ENCODE measurements at places on chromosomes 16 and 17.

- no peak for DNase-seq
These were observed 763 bp upstream of the SOX9 start for GRCh38 chr17:72119873-72120641.

- no peak for DNase-seq
These were observed 7.7 kb upstream of the PECAM1 start for GRCh38 chr17:64398320-64398719.

DNA sequence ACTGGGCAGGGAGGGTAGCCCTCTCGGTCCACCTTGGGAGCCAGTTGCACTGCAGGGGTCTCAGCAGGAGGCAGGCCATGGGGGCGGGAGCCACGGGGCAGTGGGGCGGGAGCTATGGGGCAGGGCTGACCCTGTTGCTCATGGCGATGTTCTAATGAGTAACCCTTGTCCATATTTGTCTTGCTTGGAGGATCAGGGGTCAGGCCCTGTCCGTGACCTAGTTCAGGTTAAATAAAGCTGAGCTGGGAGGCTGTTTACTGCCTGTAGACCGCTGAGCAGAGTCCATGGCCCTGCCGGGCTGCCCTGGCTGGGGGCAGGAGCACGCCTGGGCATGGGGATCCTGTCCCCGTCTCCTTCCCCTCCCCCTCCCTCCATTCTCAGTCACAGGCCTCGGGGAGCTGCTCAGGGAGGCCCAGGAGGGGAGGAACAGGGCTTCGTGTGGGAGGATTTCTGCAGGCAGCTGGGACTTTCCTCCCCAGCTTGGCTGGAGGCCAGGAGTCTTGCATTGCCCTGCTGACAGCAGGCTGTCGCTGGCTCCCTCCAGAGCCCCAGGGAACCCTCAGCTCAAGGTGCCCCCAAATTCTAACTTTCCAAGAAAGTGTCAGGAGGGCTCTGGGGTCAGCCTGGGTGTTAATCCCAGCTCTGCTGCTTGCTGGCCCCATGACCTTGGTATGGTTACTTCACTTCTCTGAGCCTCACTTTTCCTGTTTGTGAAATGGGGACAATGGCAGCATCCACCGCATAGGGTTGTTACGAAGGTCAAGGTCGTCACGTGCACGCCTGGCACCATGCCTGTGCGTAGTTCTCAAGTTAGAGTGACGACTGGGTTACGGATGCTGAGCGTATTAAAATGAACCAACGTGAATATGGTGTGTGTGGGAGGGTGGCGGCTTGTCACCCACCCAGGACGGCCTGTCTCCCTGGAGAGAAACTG, 6.1 kb upstream of the SERPINF2 start:
- no peak for DNase-seq

GRCh38 chr16:75485230-75486013, 9.8 kb downstream of the CHST6 start:
- DNase-seq = no peak

DNA sequence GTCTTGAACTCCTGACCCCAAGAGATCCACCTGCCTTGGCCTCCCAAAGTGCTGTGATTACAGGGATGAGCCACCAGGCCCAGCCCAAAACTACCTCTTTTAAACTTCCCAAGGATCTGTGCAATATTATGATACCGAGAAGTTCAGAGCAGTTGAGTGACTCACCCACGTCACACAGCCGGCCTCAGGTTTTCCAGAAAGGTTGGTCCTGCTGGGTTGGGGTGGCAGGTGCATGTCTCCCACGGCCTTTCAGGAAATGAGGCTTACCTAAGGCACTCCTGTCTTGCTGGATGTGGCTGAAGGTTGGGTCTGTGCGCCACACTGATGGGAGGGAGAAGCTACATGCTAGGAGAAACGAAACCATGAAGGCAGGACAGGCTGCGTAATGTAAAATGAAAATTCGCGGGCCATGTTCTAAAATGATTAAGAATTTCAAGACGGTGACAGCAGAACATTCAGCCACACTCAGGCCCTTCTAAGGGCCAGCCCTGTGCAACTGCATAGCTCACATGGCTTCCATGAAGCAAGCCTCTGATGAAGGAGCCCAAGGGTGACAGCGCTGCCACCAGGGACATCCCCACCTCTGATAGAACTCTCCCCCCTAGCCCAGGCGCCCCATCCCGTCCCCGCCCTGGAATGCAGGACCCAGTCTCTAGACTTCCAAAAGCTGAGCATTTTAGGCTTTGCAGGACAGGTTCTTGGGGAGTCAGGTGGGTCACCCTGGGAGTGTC, 6.6 kb upstream of the GLIS2 start:
- DNase-seq = no peak

DNA sequence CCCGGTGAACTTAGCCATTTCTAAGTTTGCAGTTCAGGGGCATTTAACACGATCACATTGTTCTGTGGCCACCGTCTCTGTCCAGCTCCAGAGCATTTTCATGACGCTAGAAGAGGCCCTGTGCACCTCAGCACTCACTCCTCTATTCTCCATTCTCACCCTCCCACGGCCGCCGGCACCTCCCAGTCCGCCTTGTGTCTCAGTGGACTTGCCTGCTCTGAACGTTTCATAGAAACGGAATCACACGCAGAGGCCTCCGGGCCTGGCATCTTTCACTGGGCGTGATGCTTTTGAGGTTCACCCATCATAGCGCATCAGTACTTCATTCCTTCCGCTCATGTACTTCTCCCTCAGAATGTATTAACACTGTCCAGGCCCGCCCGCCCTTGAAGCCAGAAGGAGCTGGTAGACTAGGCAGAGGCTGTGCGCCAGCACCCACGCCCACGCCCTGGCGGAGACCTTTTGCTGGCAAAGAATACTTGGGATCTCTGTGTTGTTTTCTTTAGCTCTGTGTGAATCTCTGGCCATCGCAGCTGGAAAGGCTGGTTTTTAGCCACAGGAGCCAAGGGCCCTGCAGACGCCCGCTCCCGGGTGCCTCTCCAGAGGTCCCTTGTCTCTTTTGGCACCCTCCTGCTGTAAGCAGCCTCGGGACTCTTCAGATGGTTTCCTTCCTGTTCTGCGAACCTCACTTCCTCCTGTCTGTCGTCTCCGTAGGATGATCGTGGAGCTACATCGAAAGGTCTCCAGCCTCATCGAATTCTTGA, 23.4 kb upstream of the JPT2 start:
- DNase-seq = no peak

DNA sequence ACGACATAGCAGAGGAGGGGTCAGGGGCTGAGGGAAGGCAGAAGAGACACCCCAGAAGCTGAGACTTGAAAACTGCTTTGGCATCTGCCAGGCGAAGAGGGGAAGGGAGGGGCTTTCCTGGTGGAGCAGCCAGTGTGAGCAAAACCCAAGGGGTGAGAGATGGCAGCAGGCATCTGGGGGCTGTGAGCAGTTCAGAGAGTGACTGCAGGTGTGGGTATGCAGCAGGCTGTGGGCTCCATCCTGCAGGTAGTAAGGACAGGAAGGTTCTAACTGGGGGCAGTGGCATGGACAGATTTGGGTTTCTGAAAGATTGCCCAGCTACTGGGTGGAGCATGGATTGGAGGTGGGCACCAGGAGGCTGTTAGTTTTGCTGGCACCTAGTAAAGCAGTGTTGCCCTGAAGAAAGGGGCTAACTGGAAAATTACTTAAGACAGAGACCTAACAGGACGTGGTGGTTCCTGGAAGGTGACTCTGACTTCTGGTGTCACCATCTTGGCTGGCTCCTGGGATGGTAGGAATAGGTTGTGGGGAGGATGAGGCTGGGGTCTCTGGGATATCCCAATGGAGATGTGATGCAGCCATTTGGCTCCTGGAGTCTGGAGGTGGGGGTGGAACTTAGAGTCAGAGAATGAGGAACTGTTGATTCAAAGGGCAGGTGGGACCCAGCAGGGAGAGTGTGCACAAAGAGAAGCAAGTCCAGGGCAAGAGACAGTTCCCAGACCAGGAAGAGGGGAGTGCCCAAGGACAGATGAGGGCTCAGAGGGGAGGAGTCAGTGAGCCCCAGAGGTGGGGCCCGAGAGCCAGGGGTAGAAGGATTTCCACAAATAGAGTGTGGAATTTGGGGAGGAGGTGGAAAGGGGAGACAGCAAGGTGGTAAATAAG, 11.2 kb downstream of the BCL7C start:
- no peak for DNase-seq

GRCh38 chr17:44354582-44355561, 8.8 kb downstream of the FAM171A2 start:
- no peak for DNase-seq

DNA sequence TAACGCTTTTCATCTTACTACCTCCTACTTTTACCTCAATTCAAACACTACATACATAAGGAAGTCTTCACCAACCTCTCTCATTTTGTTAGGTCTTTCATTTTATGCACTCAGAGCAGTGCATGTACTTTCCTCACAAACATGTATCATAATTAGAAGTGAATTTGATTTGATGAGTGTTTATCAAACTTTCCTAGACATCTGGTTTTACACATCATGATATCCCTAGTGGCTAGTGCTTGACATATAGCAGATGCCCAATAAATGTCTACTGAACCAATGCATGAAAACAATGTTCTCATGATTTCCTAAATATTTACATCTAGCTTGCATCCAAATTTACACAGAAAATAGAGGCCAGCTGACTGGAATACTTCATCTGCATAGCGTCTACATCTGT, 323.4 kb upstream of the KIF2B start:
- no peak for DNase-seq

DNA sequence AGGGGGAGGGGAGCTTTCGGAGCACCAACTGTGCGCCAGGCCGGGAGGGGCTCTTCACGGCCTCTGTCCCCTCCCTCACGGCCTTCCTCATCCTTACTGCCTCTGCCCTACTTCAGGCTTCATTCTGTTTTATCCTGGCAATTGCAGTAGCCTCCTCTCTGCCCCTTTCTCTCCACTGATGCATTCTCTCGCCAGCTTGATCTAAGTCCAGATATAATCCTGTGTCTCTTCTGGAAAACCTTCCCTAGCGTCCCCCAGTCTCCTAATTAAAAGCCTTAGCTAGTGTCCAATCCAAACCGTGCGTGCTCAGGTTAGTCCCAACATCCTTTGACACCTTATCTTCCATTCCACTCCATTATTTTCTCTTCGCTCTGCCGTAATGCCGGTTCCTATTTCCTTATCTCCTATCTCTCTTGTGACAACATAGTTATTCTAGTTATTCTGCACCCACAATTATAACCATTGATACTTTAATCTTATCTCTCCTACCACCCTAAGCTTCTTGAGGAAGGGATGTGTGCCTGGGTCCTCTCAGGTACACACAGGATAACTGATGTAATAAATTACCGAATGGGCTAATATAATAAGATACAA, 869 bp downstream of the ZNF48 start:
- DNase-seq = no peak

DNA sequence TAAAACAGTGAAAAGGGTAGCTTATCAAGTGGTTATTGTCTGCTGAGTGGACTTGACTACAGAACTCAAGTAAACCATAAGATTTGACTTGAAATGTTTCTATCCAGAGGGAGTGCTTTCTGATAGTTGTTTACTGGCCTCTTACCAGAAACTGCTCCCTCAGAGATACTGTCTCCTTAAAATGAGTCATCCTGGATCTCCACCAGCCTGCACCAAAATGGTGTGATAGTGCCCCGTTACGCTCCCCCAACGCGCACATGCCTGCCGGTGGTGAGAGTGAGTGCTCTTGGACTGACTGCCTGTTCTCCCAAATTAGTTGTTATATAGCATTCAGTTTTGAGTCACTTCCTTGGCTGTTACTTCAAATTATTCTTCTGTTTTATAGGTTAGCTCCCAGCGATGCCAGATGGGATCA, 22.9 kb downstream of the PRCD start:
- no peak for DNase-seq

GRCh38 chr16:17835118-17835876, 364.5 kb upstream of the XYLT1 start:
- no peak for DNase-seq

DNA sequence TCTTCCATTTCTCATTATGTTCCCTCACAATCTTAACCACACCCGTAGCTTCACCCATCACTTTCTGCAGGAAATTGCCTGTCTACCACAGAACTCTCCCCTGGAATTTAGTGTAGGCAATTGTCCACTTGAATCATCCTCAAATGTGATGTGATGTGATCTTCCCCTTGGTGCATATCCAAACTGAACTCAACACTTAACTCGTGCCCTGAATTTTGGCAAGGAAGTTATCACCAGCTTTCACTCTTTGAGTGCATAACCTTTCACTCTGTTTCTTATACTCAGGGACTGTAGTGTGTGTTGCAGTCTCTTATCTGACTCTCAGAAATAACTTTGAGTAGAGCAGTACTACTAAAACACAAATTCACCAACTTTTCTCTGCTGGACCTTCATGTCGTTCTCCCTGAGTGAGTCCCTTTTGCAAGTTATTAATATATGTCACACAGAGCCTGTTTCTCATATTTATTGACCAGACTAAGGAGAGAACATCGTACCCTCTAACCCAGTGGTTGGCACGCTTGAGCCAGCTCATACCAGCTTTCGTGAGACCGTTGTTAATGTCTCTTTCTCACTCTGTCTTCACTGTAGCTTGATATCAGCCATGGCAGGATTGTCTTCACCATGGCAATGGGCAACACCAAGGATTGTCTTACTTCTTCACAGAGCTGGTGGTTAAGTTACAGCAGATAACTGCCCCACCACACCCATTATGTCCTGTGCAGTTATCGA, 558.9 kb upstream of the HSBP1 start:
- DNase-seq = no peak

GRCh38 chr16:67529582-67530012, 968 bp downstream of the RIPOR1 start:
- DNase-seq = no peak

DNA sequence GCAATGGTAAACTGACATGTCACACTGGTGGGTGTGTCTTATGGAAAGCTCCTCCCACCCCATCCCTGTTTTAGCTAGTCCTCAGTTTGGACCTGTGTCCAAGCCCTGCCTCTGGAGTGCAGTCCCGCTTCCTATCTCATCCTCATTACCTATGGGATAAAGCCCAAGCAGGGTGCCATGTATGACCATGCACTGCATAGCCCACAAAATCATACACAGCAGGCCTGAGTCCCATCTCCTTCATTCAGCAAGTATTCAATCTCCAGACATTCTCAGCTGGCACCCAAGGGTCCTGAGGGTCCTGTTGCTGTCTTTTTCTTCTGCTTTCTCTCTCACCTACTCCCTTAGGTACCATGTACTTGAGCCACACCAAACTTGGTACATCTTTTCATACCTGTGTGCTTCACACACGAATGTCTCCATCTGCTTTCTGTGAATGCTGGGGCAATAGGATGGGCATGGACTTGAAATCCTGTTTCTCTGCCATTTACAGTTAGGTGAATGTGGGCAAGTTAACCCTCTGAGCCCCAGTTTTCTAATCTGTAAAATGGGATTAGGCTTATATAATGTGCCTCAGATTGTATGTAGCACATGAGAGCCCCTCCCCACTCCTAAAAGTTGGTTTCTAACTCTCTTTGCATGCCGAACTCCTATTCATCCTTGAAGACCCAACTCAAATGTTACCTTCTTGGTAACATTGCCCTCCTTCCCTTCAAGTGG, 28.5 kb downstream of the TNS4 start:
- no peak for DNase-seq

GRCh38 chr17:78284146-78284545, 52.7 kb downstream of the TMEM235 start:
- DNase-seq = no peak

- DNase-seq = no peak
These were observed 13.2 kb downstream of the GLIS2 start for GRCh38 chr16:4328782-4329775.

GRCh38 chr17:68621065-68621464, 19.9 kb upstream of the FAM20A start:
- no peak for DNase-seq

GRCh38 chr17:57649731-57650484, 95.2 kb downstream of the CCDC182 start:
- DNase-seq = no peak
